ENCODE measurements at places on chromosomes 16 and 17.

- peak; percentile 40 for DNase-seq
Measured at GRCh38 chr17:28871056-28871579, 16.3 kb downstream of the ERAL1 start.

DNA sequence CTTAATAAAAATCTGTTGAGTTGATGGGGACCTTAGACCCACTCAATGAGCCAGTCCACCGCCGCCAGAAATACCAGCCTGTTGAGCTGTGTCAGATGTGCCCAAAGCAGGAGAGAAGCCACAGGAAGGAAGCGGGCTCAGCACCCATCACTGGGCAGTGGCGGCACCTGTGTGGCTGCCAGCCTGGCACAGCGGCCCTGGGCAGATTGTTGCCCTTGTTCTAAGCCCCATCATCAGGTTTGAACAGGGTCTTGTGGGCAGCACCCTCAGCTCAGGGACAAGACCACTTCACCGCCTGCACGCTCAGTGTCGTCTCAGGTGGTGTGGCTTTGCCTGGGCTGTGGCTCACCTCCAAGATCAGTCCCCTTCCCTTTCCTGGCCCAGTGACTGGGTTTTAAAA lies 9.3 kb downstream of the ENDOV start:
- DNase-seq: no peak

- DNase-seq: no peak
Measured at GRCh38 chr16:69195369-69196029, 8.5 kb downstream of the SNTB2 start.

DNA sequence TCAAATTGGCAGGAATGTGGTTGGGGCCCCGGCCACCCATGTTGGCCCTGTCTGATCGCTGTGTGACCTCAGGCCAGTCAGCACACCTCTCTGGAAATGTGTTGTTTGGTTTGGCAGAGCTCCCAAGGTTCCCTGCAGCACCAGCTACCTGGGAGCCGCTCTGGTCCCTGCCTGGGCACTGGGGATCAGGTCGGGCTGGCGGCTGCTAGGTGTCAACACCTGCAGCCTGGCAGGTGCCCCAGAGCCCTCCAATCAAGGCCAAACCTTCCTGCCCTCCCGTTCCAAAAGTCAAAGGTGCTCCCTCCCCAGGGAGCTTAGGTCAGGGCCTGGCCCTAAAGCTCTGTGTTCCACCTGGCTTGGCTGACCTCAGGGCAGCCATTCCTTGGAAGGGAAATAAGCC lies 55.9 kb downstream of the ZDHHC7 start:
- DNase-seq: no peak

DNA sequence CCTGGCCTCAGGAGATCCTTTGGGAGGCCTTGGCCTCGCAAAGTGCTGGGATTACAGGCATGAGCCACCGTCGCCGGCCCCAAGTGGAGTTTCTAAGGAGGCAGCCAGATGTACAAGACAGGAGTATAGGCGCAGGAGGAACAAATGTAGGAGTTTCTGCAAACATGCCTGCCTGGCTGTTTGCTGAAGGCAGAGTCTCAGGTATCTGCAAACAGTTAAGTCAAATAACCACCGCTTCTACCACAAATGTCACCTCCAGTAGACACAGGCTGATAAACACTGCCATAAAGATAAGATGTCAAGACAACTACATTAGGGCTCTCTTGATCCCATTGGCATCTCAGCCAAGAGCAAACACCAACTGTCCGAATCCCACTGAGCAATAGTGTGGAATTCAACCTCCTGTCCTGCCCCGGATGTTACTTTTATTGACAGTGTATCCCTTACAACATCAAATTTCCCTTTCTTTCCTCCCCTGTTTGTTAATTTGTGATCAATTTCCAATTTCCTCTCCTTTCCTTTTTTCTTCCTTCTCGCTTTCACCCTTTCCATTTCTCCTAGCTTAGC lies 5.6 kb upstream of the COG1 start:
- DNase-seq: no peak

DNA sequence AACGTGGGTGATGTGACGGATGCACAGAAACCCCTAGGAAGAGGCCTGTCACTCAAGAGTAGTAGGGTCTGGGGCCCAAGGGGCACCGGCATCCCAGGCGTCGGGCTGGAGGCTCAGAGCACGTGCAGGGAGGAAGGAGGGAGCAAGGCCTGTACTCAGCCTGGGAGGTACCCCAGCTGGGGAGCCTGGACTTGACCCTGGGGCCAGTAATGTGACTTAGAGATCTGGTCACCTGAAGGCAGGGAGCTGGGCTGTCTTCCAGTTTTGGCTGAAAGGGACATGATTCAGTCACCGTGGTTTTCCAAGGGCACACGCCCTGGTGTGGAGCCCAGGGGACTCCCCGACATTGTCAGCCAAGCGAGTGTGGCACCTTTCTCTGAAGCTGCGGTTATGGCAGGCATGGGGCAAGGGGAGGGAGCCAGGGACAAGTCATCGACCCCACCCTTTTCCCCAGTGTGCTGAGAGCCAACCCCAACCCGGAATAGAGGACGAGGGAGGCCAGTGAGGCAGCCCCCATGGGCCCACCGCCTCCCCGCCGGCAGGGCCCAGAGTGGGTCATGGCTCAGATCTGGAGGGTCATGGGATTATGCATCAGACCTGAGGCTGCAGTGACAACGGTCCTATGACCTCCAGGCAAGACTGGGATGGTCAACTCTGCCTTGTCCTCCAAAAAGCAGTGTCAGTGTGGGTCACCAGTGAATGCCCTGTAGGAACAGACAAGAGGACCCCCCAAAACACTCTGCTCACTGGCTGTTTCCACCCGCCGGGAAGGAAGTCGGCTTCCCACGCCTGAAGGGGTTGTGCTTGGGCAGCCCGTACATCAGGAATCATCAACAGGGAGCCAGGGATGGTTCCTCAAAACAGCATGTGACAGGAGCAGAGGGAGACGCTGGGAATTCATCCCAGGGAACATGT lies 41.9 kb downstream of the MEAK7 start:
- DNase-seq: no peak

GRCh38 chr16:89823087-89823823 lies 5.0 kb upstream of the SPIRE2 start:
- no peak for DNase-seq

- DNase-seq: no peak
Measured at GRCh38 chr16:12906271-12906670, 4.9 kb downstream of the SHISA9 start.

GRCh38 chr17:37774504-37774903 lies 29.6 kb upstream of the HNF1B start:
- DNase-seq: peak; percentile 25

- no peak for DNase-seq
Measured at GRCh38 chr16:49556606-49557446, 183.2 kb downstream of the C16orf78 start.

- peak; percentile 63 for DNase-seq
Measured at GRCh38 chr16:31354394-31355291, at the start of gene ITGAX. Gene ITGAX, plus strand, starts transcription at chr16:31355176. Its CDS starts 79 bp downstream, at chr16:31355255.

GRCh38 chr16:75421820-75422126 lies 11.5 kb downstream of the CFDP1 start:
- no peak for DNase-seq

DNA sequence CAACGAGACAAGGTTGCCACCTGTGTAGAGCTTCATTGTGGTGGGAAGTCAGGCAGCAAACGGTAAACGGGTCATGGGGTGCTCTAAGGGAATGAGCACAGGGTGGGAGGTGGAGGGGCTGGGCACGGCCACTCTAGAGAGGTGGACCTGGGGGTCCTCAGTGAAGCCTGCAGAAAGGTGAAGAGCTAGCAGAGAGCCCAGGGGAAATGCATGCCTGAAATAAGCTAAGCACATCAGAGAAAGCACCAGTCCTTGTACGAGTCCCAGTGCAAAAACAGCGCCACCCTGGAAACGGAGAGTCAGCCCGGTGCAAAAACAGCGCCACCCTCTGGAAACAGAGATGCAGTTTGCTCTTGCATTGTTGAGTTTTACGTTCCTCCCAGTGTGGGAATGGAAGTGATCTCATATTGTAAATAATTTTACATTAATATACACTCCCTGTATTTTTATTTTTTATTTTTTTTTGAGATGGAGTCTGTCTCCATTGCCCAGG lies 65.0 kb downstream of the TBC1D16 start:
- DNase-seq: no peak

DNA sequence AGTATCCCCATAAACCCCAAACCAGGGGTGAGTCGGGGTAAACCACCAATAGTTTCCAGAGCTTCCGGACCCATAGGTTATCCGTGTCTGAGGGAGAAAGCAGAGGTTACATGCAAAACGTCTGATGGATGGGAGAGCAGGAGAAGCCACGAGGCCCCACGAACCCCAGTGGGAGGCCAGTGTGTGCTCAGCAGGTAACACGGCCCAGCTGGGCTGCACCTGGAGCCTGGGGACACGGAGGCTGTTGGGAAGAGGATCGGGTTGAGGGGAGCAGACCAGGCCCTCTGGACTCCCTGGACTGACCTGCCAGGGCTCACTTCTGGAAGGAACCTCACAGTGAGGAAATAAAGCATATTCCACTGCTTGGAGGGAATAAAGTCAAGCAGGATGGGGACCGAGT lies 78.1 kb downstream of the SEC14L1 start:
- no peak for DNase-seq

- no peak for DNase-seq
Measured at GRCh38 chr17:14301279-14302090, 604 bp downstream of the HS3ST3B1 start.

GRCh38 chr16:31333686-31334649 lies 21.0 kb upstream of the ITGAX start:
- peak; percentile 38 for DNase-seq

DNA sequence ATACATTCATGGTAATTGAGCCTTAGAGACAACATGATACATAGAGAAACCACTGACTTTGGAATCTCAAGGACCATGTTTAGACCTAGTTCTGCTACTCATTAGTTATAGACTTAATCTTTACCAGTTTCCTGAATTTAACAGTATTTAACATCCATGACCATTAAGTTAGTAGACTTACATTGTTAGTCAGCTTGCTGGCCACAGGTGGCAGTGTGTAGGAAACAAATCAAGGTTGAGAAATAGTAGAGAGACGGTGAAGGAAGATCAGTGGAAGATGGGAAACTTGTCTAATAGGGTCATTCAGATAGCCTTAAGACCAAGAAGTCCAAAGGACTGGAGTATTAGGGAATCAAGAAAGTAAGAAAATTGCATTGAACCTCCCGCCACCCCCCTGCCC lies 31.0 kb downstream of the OMG start:
- DNase-seq: peak; percentile 34

DNA sequence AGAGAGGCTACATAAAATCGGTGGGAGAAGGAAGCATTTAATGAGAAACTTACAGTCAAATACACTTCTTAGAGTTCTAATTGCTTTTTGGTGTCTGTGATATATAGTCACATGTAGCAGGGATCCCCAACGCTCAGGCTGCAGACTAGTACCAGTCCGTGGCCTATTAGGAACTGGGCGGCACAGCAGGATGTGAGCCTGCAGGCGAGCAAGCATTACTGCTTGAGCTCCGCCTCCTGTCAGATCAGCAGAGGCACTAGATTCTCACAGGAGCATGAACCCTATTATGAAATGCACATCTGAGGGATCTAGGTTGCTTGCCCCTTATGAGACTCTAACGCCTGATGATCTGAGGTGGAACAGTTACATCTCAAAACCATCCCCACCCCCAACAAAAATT lies 158.5 kb downstream of the TANC2 start:
- DNase-seq: no peak

GRCh38 chr16:15493466-15494180 lies 59.2 kb downstream of the BMERB1 start:
- DNase-seq: no peak

DNA sequence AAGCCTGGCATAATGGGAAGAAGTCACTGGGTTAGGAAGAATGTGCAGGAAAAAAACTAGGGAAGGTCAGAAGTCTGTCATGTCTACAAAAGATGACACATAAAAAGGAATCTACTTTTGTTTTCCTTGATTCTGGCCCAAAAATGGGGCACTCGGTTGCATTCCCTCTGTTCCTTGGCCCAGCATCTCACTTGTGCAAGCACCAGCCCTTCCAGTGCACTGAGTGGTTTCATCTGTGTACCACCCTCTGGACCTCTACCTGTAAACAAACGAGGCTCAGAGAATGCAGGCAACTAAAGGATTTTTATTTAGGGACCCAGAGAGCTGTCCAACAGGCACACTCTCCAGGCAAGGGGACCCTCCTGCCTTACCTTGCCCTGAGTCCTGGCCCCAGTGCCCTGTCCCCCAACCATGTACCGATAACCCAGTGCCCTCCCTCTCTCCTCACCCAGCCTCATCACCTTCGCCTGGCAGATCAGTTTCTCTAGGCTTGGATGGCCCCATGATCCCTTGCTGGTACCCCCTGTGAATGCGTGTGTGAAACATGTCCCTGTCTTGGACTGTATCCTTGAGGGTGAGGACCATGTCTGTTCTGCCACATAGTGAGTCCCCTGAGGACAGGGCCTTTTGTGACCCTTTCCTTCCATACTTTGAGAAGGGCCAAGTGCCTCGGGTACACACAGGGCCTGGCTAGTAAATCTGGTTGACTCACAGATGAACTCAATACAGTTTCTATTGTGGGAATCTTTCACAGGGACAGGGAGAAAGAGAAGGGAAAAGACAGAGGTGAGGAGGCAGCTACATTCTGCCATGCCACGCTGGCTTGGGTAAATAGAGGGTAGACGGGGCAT lies 13.3 kb downstream of the NXPH3 start:
- no peak for DNase-seq

DNA sequence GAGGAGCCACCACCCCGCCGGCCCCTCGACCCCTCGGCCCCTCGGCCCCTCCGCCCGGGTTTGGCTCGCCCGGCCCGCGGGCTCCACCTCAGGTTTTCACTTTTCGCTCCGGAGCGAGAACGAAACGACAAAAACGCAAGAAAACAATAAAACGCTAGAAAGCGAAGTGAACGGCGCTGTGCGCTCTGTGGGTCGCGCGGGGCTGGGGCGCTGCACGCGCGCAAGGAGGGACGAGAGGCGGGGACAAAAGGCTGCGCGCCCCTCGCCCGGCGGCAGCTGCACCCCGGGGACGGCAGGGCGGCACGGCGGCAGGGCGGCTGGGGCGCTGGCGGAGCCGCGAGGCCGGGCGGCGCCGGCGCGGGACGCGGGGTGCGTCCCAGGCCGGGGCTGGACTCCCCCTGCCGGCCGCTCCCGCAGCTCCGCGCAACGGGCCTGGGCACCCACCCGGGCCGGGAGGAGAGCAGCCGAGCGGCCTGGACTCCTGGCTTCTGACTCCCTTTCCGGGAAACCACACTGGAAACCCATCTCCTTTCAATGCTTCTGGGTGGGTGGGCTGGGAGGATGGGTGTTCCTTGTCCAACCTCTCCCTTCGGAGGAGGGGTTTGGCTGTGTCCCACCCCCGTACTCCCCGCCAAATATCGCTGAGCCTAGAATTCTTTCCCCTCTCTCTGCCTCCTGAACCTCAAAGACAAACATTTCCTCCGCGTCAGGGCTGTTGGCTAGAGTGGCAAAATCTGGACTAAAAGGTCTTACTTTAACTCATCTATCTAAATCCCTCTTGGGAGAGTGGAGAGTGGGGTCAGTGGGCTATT lies 9.9 kb downstream of the TBX2 start:
- DNase-seq: no peak

Measured in CD4-positive, alpha-beta T cell treated with Interleukin-2 at 100 ng/mL for 4 hours (primary cell).